GM23338 (cell line): ENCODE measurements at places on chromosomes 11 and 22.
A peak's percentile ranks its signal among the peaks of the same experiment; 100 is the strongest.

GRCh38 chr11:3920148-3920852 lies 64.8 kb downstream of the STIM1 start:
- no peak overlapping the region for H3K27ac ChIP-seq
- no peaks in the 10 kb centered on the region for H3K36me3 ChIP-seq
- H3K4me1 ChIP-seq = no peaks in the 10 kb centered on the region
- no peaks in the 10 kb centered on the region for H3K27me3 ChIP-seq
- H3K4me3 ChIP-seq = no peak overlapping the region
- DNase-seq = no peak

DNA sequence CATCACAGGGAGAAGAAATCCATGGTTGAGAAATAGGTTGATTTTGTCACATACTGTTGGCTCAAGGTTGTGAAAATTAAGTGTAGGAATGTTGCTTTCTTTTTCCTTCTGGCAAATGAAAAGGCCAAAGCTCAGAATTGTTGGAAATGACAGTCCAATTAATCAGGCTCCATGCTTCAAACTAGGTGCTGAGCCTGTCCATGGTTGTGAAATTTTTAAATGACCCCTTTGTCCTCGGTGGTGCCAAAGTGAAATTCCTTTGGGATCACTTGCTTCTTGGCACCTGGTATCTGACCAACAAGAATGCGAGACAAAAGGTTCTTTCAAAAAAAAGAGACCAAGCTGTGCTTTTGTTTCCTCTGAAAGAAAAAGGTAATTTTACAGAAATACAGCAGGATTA lies 451.9 kb downstream of the ETS1 start:
- no peak overlapping the region for H3K4me3 ChIP-seq
- peaks cover 5% of the 10 kb centered on the region; the same call in 1 of the 2 replicates for H3K36me3 ChIP-seq
- no peak overlapping the region for H3K27ac ChIP-seq
- H3K27me3 ChIP-seq = no peaks in the 10 kb centered on the region
- H3K4me1 ChIP-seq = 0 out of 2 replicates have a peak, but pooled peaks cover 6% of the 10 kb centered on the region

DNA sequence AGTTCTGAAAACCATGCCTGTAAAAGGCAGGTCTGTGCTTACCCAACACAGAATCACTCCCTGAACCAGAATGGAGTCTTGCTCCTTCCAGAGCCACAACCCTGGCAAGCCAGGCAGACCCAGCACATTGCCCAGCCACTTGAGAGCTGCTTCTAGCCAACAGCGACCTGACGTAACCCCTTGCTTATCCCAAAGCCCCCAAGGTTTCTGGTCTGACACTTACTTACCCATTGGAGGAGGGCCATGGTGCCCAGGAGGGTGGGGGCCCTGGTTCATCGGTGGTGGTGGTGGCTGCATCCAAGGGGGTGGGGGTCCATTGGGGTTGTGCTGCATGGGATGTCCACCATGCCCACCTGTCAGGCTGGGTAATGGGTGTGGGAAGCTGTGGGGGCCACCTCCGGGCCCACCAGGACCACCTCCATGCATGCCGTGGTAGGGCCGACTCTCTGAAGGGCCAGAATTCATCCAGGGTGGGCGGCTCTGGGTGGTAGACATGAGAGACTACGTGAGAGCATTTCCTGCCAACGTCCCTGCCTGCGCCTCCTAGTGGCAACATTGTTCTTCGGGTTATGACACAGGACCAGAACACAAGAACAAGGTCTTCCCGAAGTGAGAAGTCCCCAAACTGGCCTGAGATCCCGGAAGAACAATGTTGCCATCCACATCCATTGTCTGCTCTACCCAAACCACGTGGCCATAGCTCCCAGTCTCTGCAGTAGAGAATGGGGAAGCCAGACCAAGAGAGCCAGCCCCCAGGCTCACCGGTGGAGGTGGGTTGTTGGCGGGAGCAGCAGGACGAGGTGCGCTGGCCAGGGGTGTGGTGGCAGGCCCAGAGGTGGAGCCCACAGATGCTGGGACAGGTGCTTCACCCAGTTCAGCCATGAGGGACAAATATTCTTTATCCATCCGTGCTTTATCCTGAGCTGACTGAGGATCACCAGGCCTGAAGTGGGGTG lies 7.8 kb upstream of the PYGM start:
- peak; percentile 96 for DNase-seq
- peak overlapping the region; percentile 74 for H3K27ac ChIP-seq
- H3K27me3 ChIP-seq = no peaks in the 10 kb centered on the region
- no peak overlapping the region for H3K4me3 ChIP-seq

DNA sequence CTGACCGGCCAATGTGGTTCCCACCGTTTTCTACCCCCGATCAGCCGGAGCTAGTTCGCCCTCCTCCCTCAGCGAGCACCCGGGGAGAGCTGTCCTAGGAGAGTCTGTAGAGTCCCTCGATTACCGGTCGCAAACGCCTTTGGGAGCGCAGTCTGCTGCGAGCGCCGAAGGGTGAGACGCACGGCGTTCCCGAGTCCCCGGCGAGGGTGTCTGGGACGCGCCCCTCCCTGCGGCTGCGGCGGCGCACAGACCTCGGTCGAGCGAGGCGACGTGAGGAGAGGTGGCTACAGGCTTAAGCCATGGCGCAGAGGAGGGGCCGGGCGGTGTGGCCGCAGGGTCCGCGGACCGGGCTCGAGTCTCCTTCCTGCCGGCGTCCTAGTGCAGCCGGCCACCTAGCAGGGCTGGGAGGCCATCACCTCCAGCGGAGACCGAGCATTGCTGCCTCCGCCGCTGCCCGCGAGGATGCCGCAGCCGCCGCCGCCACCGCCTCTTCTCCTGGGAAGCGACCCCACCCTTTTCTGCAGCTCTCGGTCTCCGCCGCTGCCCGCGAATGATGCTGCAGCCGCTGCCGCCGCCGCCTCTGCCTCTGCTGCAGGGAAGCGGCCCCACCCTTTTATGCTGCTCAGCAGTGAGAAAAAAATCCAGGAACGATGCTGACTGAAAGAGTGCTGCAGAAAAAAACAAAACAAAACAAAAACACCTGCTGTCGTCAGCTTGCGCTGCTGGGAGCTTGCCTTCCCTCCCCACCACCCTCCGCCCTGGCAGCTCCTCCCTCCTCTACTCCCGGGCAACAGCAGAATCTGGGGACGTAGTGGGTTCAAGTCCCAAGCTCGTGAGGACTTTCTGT lies at the start of gene MAP6:
TSS of gene MAP6 (minus strand) at position 588 of the 847 bp plus-strand sequence. CDS start 669 bp downstream, outside the sequence.
- no peak within 1 kb of the TSS for H3K27ac ChIP-seq
- peaks cover 90% of the 10 kb centered on the region for H3K27me3 ChIP-seq
- H3K36me3 ChIP-seq = no peaks in the 10 kb centered on the region

- no peaks in the 10 kb centered on the region for H3K27me3 ChIP-seq
- no peak overlapping the region for H3K27ac ChIP-seq
- H3K4me3 ChIP-seq = no peak overlapping the region
Measured at GRCh38 chr11:75547617-75548058, 14.4 kb upstream of the SERPINH1 start.

- H3K4me3 ChIP-seq = no peak overlapping the region
- H3K27me3 ChIP-seq = no peaks in the 10 kb centered on the region
- no peaks in the 10 kb centered on the region for H3K4me1 ChIP-seq
- DNase-seq = no peak
- no peaks in the 10 kb centered on the region; the same call in 1 of the 2 replicates for H3K36me3 ChIP-seq
Measured at GRCh38 chr22:49884075-49884474, 30.4 kb downstream of the ZBED4 start.

GRCh38 chr22:25753252-25753651 lies 11.3 kb downstream of the MYO18B start:
- H3K4me1 ChIP-seq = no peaks in the 10 kb centered on the region
- H3K27ac ChIP-seq = no peak overlapping the region
- no peak overlapping the region for H3K4me3 ChIP-seq
- no peaks in the 10 kb centered on the region; the same call in 1 of the 2 replicates for H3K36me3 ChIP-seq
- DNase-seq = no peak
- no peaks in the 10 kb centered on the region for H3K27me3 ChIP-seq

DNA sequence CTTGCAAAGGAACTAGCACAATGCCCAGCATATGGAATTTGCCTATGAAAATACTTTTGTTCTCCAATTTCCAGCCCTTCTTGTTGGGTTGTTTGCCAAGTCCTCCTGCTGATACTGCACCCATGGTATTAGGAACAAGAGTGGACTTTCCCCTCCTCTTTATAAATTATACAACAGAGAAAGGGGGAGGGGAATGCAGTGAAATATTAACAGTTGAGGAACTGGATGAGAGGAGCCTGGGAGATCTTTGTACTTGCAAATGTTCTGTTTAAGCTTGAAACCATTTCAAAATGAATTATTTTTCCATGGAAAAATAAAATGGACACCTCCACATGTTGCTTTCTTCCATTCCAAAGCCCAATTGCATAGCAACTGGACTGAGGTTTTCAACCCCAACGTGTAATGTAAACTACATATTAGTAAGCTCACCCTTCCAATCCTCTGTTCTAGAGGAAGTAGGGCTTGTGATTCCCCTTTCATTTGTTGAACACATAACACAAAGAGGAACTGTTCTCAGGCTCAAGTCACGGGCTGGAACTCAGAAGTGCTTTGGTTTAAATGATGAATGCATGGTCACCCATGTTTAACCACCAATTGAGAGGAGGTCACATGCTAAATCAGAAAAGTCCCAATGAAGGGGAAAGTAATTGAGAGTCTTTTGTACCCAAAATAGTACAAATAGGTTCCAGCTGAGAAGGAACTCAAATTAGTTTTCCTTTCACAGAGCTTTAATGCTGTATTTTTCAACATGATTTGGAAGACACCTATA lies 66.2 kb upstream of the ZC3H12C start:
- H3K36me3 ChIP-seq = no peaks in the 10 kb centered on the region
- H3K27me3 ChIP-seq = no peaks in the 10 kb centered on the region
- H3K27ac ChIP-seq = no peak overlapping the region
- no peak overlapping the region for H3K4me3 ChIP-seq

- H3K36me3 ChIP-seq = no peaks in the 10 kb centered on the region
- no peaks in the 10 kb centered on the region for H3K27me3 ChIP-seq
- peak overlapping the region; percentile 64; the same call in 1 of the 2 replicates for H3K27ac ChIP-seq
- DNase-seq = no peak
Measured at GRCh38 chr11:12871788-12872321, 137.3 kb upstream of the RASSF10 start.

DNA sequence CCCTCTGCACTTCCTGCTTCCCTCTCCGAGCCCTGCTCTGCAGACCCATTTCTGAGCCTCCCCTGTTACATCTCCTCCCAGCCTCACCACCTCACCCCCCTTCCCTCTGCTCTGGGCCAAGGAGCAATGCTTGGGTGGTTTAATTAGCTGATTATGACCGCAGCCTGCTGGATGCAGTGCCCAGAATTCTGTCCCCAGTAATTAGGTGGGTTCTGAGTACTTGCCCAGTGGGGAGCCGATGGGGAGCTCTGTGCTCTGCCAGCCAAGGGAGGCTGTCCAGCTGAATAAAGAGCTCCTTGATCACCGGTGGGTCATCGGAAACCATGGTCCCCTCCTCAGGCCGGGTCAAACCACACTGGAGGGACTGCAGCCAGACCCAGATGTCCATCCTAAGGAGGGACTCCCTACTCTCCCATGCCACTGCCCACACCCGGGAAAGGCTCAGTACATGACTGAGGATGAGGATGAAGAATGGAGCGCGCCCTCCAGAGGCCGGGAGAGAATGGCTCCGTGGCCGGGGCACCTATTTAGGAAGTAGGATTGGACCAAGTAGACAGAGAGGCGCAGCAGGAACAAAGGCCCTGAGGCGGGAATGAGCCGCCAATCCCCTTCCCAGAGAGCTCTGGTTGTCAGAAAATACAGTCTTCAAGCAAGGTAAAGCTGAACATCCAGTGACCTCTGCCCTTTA lies 9.1 kb downstream of the ARRB1 start:
- DNase-seq = no peak
- no peaks in the 10 kb centered on the region for H3K27me3 ChIP-seq
- H3K4me3 ChIP-seq = no peak overlapping the region
- peaks cover 46% of the 10 kb centered on the region for H3K4me1 ChIP-seq

GRCh38 chr22:48055827-48056226 lies 1293.4 kb downstream of the TBC1D22A start:
- no peak for DNase-seq
- no peaks in the 10 kb centered on the region for H3K27me3 ChIP-seq
- H3K36me3 ChIP-seq = no peaks in the 10 kb centered on the region
- no peak overlapping the region for H3K27ac ChIP-seq
- no peak overlapping the region for H3K4me3 ChIP-seq
- H3K4me1 ChIP-seq = no peaks in the 10 kb centered on the region

GRCh38 chr11:2699185-2699530 lies 636 bp downstream of the KCNQ1OT1 start:
- H3K4me3 ChIP-seq = peak overlapping the region; percentile 70
- peak; percentile 37 for DNase-seq
- peaks cover 44% of the 10 kb centered on the region for H3K4me1 ChIP-seq
- no peak overlapping the region for H3K27ac ChIP-seq

GRCh38 chr11:64306876-64307622 lies 1.7 kb downstream of the ESRRA start:
- peak overlapping the region; percentile 91 for H3K4me3 ChIP-seq
- peaks cover 9% of the 10 kb centered on the region; the same call in 1 of the 2 replicates for H3K4me1 ChIP-seq
- H3K36me3 ChIP-seq = no peaks in the 10 kb centered on the region
- H3K27ac ChIP-seq = no peak overlapping the region

DNA sequence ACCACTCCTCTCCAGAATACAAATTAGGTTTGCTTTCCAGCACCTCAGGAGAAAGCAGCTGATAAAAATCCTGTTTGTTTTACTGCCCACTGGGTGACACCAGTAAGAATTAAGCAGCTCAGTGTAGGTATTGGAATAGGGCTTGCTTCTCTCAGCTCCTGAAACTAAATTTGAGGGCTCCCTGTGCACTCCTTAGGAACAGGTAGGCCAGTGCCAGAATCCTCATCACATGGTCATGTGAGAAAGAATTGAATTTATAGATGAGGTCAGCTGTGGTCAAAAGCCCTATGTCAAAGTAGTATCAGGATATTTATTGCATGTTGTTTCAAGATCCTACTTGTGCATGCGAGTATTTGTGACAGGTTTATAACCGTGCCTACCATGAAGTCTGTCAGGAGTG lies 1.0 kb downstream of the PRSS23 start:
- peak overlapping the region; percentile 79 for H3K4me3 ChIP-seq
- no peak overlapping the region for H3K27ac ChIP-seq
- peaks cover 27% of the 10 kb centered on the region for H3K4me1 ChIP-seq
- H3K36me3 ChIP-seq = no peaks in the 10 kb centered on the region

GRCh38 chr11:111372538-111372937 lies 6.5 kb downstream of the POU2AF1 start:
- no peaks in the 10 kb centered on the region for H3K36me3 ChIP-seq
- no peak for DNase-seq
- no peak overlapping the region for H3K4me3 ChIP-seq
- H3K27ac ChIP-seq = no peak overlapping the region

DNA sequence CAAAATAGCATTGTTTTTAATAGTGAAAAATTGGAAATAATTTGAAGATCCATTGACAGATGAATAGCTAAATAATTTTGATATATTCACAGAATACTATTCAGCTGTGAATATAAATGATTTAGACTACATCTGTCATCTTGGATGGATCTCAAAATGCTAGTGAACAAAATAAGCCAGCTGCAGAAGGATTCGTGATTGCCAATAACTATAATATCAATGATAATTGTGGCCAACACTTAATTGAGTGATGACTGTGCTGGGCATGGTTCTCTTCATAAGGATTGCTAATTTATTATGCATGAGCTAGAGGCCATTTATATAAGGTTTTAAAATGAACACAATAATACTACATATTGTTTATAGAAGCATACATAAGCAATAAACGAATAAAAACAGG lies 60.4 kb downstream of the CTTN start:
- DNase-seq = no peak
- no peaks in the 10 kb centered on the region for H3K27me3 ChIP-seq
- no peak overlapping the region for H3K4me3 ChIP-seq
